ENCODE measurements at places on chromosomes 2 and 18.

DNA sequence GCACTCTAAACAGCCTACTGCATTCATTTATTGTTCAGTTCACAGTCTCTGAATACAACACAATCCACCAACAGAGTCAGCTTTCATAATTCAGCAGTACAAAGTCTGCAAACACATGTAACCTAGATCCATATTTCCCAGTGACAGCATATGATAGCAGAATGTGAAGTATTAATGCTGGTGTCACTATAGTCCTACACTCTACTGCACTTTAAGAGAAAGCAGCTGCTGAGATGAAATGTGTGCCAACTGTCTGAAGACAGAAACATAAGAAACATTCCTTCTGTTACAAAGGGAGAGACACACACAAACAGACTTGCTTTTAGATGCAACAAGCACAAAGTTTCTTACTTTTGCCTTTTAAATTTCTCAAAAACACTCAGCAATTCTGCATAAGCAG lies 441.8 kb downstream of the ZEB2 start:
- DNase-seq = no peak

GRCh38 chr18:80109676-80110078 lies 615 bp downstream of the ADNP2 start:
- no peak for DNase-seq

DNA sequence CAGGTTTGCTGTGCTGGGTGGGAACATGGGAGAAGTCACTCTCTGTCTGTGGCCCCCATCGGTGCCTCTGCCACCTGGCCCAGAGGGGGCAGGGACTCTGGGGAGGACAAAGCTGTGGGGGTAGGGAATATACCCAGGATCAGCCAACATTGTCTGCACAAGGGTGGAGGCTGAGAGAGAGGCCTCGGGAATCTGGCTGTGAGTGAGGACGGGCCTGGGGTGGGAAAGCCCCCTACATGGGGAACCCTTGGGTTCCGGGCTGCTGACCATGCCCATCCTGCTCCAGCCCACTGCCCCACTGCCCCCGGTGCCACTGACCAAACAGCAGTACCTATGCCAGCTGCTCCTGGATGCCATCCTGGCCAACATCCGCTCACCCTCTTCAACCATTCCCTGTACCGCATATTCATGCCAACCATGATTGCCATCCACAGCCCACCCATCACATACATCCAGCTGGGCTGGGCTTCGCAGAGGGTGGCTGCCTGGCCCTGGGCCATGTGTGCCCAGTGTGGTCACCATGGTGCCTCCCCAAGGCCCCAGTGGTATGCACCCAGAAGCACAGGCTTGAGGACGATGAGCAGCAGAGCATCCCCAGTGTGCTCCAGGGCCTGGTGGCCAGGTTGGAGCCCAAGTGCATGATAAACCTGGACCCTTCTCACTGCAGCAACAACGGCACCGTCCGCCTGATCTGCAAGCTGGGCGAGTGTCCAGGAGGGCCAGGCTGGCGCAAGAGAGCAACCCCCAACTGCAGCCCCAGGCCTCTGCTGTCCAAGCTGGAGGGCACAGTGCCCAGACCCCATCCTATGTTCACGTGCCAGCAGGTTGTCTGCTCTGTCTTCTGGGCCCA lies 6.9 kb upstream of the POTEF start:
- DNase-seq = no peak

DNA sequence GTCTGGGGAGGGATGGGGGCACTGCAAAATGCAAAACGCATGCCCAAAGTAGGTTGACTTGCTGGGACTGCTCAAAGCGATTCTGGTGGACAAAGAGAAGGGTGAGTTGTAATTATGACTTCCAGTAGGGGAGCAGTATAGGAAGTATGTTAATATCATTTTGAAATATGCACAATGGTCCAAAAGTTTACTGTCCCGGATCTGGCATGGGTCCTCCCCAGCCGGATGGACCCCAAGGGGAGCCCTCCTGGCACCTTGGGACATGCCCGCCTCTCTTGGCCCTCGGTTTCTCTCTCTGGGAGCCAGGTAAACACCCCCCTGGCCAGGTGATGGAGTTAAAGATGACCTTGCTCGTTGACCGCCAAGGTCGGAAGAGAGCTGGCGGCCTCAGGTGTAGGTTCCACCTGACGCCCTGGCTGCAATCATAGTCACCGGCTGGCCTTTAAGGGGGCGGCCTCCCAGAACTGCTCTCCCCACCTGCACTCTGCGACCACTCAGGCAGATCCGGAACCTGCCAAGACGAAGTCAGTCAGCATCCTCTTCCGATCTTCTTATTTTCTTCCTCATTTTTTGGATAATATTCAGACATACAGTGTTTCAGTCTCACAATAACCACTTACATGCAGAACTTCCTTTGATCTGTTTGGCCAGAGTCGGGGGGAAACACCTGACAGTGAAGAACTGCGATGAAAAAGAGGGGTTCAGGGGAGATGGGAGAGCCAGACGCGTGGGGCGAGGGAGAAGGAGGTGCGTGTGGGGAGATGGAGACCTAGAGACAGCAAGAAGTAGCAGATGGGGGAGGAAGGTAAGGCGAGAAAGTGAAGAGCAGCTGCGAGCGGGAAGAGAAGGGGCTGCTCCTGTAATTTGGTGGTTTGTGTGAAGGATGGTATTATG lies 148.3 kb downstream of the MEIS1 start:
- DNase-seq = no peak

GRCh38 chr2:113156278-113157117 lies 17.3 kb upstream of the PSD4 start:
- DNase-seq = no peak

GRCh38 chr2:137928547-137929518 lies 35.4 kb upstream of the HNMT start:
- DNase-seq = no peak

DNA sequence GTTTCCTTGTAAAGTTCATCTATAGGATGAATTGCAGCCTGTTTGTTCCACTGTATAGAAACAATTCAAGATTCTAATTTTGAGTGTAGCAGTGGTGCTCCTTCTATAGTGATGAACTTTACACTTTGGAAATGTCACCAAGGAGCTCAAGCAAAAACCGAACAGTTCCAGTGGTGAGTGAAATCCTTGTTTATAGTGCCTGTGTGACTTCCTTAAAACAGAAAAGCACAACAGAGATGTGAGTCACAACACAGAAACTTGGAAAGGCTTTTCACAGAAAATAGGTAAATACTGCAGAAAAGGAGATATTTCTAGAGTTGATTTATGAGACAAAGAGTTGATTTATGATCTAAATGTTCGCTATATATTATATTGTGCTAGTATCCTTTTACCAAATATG lies 482.0 kb downstream of the PTPRM start:
- DNase-seq = no peak

GRCh38 chr2:20145497-20146193 lies 79.3 kb downstream of the SDC1 start:
- no peak for DNase-seq

DNA sequence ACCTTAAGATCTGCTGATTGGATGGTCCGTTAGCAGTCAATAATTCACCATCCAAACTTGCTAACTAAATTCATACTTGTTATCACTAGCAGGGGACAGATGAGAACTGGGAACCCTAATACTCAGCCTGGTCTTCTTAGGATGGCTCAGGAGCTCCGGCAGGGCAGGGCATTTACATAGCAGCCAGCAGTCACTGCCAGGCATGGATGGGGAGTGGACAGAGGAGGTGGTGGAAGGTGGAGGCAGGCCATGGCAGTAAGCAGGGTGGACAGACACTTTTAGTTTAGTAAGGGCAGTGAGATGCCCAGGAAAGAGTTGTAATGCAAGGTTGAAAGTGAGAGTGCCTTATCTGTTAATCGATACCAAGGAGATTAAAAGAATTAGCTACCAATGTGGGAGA lies 392.2 kb upstream of the CHST9 start:
- no peak for DNase-seq

GRCh38 chr2:127093648-127094210 lies 13.2 kb downstream of the BIN1 start:
- DNase-seq = no peak

- no peak for DNase-seq
Measured at GRCh38 chr2:19300961-19301360, 57.5 kb downstream of the OSR1 start.

- DNase-seq = peak; percentile 32
Measured at GRCh38 chr2:189595417-189595816, 14.8 kb upstream of the SLC40A1 start.
